D341Med (cell line): ENCODE measurements at places on chromosomes 7 and 10.

- peak; percentile 60 for DNase-seq
Measured at GRCh38 chr10:58781873-58782488, 269.3 kb downstream of the BICC1 start.

- no peak for DNase-seq
Measured at GRCh38 chr10:114234132-114234531, 4.9 kb upstream of the VWA2 start.

GRCh38 chr10:7153750-7154149, 257.1 kb downstream of the SFMBT2 start:
- no peak for DNase-seq

DNA sequence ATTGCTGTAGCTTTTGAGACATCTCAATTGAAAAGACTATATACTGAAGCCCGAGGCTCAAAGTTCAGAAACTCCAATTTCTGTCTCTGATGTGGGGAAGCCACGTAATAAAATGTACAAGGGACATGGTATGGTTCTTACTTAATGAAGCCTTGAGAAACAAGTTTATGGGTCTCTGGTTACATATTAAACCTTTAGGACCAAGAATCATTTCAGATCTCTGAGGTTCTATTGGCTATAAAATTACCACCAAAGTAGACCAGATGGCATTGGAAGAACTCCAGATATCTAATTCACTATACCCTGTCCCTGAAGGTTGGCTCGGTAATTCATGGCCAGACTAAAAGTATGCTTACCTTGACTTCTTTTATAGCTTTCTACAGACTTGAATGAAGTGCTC, 23.7 kb downstream of the STAMBPL1 start:
- DNase-seq = no peak

DNA sequence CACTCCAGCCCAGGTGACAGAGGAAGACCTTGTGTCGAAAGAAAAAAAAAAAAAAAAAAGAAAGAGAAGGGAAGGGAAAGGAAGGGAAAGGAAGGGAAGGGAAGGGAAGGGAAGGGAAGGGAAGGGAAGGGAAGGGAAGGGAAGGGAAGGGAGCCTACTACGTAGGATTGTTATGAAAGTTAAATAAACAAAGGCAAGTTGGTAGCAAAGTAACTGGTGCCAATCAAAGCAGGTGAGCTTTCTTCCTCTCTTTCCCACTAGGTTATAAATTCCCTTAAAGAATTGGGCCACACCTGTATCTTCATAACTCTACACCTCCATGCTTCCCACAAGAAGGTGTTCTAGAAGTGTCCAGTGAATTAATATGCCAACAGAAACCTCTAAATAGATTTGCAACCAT, 96.3 kb upstream of the AFAP1L2 start:
- DNase-seq = no peak

DNA sequence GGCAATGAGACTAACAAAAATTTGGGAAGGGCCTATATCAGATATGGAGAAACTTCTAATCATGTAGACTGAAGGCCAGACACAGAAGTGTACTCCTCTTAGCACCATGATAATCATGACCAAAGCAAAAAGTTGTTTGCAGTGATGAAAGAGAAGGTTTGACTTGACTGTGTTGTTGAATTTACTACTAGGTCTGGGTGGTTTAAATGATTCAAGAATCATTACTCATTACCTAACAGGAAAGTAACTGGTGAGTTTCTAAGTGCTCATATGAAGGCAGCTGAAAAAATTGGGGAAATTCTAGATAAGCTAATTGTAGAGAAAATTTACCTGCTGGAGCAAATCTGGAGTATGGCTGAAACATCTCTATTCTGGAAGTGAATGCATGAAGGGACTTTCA, 451.5 kb upstream of the SORCS1 start:
- no peak for DNase-seq

DNA sequence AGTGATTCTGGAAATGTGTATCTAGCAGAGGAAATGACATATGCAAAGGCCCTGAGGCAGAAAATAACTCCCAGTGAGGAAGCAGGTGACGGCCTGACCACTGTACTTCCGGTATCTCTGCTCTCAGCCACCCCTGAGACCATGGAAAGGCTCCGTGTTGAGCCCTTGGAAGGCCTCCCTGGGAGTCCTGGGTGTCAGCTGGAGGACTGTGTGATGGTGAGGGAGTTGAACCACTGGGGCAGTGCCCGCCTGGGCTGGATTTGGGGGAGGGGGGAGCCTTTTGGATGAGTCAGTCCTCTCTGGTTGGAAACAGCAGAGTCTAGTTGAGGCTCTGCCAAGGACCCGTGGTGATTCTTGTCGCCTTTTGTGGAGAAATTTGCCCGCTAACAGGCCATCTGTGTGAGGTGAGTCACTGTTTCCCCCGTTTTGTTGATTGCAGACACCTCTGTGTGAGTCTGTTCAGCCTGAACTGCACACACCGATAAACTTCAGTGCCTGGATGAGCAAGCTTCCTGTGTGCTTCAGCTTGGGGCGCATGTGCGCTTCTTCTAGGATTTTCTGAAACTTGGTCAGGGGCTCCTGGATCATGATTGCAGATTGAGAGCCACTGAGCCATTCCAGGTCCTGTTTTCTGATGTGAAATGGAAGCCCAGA, 98.6 kb downstream of the GRK5 start:
- DNase-seq = no peak

- DNase-seq = no peak
Measured at GRCh38 chr10:29249018-29249417, 39.9 kb upstream of the LYZL1 start.

DNA sequence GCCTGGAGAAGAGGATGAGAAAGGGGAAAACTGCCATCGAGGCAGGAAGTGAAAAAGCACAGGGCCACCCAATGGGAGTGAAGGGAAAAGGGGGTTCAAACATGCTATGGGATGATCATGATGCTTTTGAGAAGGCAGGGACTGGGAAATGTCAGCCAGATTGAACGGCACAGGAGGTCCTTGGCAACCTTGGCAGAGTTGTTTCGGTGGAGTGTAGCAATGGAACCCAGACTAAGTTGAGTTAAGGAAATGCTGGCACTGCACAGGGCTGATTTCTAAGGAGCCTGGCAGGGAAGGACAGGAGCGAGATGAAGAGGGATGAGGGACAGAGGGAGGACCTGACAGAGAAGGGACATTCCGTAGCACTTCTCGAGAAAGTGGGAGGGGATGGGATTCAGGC, 101.4 kb downstream of the PIP4K2A start:
- no peak for DNase-seq

DNA sequence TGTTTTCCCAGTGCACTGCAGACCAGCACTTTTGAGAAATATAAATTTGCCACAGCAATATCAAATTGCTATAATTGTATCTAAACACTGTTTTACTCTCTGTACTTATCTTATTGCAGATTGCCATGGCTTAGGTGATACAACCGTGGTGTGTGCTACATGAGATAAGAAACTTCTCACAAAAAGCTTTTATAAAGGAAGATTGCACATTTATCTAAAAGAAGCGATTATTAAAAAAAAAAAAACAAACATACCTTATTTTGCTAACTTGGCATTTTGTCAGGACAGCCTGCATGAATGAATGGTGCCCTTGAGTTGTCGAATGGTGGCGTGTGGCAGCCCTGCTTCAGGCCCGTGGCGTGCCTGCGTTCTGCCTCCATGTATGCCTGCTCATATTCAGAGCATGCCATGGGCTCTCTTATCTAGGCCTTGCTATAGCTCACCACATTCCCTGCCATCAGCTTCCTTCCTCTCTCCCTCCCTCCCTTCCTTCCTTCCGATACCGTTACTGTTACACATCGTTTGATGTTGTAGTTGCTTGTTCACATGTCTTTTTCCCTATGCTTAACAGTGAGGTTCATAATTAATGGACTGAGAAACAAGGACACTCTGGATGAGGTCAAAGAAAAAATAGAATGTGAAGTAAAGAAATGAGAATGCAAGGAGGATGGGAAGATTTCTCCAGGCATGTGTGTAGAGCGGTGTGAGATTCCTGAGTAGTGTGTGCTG, 34.9 kb downstream of the PRKAR2B start:
- DNase-seq = no peak

DNA sequence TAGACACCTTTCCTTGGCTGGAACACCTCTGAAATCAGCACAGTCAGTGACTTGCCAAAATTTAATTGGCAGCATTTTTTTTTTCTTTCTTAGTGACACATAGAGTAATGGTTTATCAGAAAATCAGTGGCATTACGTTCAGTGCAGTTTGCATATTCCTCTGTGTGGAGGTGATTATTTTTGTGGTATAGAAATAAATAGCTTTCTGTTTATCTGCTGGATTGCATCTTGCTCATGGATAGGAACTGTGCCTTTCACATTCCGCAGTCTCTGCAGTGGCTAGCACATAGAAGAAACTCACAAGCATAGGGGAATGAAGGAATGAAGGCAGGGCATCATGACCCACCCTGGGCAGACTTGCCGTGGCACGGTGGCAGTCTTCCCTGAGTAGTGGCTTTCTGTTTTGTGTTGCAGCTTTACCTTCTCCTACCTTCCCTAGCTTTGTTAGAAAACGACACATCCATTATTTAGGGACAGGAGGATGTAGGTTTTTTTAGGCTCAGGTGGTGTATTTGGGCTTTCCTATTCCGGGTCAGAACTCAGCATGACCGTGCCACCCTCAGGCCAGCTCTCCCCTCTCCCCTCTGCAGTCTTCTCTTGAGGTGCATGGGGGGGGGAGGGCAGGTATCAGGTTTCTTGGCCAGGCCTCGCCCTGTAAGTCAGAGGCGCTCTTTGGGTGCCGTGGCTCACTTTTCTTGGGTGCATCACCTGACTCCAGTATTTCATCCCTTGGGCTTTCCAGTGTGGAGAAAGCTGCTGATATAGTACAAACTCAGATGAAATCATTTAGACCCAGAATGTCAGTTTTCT, 112.5 kb upstream of the GJD4 start:
- no peak for DNase-seq

DNA sequence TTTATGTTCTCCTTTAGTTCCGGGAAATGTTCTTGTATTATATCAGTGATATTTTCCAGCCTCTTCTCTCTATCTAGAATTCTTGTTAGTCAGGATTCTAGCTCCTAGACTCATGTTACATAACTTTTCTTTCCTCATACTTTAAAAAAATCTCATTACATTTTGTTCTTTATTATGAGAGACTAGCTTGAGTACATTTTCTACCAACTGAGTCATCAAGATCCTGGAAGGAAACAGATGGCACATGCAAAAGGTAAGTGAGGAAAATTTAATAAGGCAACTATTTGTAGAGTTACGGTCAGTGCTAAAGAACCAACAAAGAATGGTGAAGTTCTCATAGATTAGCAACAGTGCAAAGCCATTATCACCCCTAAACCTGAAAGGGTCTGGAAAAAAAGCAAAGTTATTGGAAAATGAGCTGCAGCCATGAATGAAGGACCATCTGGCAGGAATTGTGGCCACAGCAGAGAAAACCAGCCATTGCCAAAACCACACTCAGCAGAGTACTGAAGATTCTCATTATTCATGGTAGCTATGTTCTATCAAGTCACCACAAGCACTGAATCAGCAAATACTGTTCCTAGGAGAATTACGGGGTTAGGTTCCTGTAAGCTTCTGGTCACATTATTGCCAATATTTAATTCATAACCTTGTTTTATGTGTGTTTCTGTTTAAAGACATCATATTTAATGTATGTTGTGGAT, 98.3 kb upstream of the C7orf33 start:
- DNase-seq = no peak

DNA sequence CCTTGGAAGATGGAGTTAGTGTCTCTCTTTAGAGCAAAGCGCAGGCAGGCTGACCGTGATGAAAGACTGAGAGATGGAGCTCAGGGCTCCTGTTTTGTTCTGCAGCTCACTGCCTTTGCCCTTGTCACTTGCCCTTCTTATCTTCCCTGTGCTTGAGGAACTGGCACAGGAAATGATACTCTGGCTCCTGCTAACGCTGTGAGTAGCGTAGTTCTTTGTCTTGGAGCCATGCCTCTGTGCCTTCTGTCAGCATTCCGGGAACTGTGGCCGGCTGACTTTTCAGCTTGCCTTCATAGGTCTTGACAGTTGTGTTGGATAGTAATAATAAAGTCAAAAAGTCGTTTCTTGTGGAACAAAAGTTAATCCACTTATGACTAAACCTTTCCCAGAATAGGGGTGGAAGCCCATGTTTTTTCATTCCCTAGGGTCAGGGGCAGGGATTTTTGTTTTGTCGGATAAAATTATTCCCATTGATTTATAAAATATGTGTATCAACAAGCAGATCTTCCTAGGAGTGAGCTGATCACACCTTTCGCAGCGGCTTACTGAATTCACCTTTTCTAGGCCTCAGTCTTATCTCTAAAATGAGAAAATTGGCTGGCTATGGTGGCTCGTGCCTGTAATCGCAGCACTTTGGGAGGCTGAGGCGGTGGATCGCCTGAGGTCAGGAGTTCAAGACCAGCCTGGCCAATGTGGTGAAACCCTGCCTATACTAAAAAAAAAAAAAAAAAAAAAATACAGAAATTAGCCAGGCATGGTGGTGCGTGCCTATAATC, 16.6 kb upstream of the TMEM236 start:
- no peak for DNase-seq

DNA sequence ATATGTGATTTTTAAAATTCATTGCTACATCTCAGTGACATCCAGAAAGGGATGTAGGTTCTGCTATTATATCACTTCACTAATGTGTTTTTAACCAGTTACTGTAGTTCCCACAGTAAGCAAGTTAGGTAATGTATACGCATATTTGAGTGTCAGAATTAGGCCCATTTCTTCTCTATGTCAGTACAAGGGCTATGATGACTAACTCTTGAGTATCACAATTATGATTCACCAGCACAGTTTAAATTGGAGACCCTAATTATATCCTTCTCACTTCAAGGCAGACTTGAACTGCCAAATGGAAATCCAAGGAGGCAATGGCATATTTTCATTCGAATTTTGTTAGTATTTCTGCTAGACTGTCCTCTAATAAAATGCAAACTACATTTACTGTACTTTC, 23.6 kb downstream of the BZW2 start:
- DNase-seq = no peak

GRCh38 chr10:90914992-90915765, 5.7 kb downstream of the ANKRD1 start:
- DNase-seq = no peak

GRCh38 chr7:157292770-157293412, 43.9 kb upstream of the DNAJB6 start:
- no peak for DNase-seq

DNA sequence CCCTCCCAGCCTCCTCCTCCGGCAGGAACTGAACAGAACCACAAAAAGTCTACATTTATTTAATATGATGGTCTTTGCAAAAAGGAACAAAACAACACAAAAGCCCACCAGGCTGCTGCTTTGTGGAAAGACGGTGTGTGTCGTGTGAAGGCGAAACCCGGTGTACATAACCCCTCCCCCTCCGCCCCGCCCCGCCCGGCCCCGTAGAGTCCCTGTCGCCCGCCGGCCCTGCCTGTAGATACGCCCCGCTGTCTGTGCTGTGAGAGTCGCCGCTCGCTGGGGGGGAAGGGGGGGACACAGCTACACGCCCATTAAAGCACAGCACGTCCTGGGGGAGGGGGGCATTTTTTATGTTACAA, 83.3 kb downstream of the PAX2 start:
- DNase-seq = peak; percentile 40

- peak; percentile 100 for DNase-seq
Measured at GRCh38 chr10:43648398-43649184, at the start of gene ZNF32. ZNF32 (minus strand) TSS chr10:43648881; CDS start chr10:43646133, 2,748 bp downstream.
